ENCODE measurements at places on chromosomes 6 and 20. TPM values are rescaled to one million over a fixed set of nuclear protein-coding genes. Genes with fewer than 3 reads are reported as not detected.

EYS gene
- 0.27 TPM for total RNA-seq

OR2H2 gene
- not detected for total RNA-seq

HLA-DQA1 gene
- total RNA-seq: not detected

RSPO4 gene
- total RNA-seq: not detected

RWDD1 gene
- 44.2 TPM for total RNA-seq

CTCFL gene
- total RNA-seq: not detected

GRCh38 chr20:52130406-52130805, 61.2 kb downstream of the ZFP64 start:
- DNase-seq: peak; percentile 48

DNA sequence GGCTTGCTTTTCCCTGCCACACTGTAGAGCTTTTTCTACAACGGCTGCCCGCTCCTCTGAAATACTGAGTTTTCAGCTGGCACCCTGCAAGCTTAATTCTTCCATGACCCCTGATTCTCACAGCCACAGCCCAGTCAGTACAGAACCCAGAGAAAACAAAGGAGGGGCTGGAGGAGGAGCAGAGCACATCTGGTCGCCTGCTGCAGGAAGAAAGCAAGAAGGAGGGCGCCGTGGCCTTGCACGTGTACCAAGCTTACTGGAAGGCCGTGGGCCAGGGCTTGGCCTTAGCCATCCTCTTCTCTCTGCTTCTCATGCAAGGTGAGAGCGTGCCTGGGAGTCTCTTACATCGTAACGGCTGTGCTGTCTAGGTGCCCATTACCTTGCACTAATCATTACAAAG, 11.3 kb downstream of the DLK2 start:
- no peak for DNase-seq

- no peak for DNase-seq
These were observed 94.4 kb upstream of the ZNFX1 start for GRCh38 chr20:49372095-49372734.

DNA sequence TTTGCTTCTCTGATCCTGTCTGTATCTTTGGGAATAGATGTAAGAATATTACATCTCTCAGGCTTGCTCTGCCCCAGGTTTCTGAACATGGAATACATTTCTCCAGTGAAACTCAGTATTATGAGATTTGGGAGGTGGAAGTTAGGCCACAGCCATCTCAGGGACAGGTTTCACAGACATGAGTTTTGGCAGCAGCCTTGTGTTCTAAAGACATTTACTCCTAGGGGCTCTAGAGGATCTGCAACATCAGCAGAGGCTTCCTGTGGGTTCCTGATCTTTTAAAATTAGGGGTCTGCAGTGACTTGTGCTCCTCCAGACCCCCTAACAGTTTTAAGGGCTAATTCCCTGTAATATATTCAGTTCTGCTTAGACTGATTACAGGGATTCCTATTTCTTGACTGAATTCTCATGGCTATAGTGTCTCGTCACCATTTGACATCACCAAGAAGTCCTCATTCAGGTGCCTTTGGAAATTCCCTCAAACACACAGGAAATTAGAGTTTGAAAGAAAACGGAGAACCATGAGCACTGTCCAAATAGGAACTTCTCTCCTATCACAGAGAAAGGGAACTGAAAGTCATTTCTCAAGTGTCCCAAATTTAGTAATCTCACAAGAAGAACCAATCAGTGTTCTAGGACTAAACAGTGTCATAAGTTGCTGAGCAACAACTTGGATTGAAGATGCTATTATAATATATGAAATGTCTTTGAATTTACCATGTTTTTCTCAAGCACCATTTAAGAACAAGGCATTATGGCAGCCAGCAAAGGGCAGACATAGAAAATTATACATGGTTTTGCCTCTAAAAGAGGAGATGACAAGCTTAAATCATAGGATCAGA, 2.5 kb upstream of the HLA-DRA start:
- DNase-seq: peak; percentile 10

DNA sequence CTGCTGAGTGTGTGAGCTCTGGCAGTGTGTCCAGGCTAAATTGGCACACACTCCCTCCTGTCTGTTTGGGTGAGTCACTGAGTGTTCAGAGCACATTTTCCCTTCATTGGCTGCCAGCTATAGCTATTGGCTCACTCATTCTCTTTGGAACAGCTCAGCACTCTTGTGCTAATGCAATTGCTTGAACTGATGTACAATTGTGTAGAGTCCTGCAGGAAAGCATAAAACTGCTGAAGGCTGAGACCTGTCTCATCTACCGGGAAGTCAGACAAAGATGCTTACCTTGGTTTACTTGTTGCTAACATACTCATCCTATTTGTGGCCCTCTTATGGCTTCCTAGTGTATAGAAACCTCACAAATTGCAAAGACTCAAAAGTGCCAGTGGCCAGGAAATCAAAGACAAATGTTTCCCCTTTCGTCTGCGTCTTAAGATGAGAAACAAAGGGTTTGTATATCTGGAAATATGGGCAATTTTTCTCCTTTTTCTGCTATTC, 351.0 kb downstream of the BCKDHB start:
- DNase-seq: peak; percentile 94

- DNase-seq: no peak
These were observed 43.7 kb downstream of the THEMIS start for GRCh38 chr6:127857051-127857637.

DNA sequence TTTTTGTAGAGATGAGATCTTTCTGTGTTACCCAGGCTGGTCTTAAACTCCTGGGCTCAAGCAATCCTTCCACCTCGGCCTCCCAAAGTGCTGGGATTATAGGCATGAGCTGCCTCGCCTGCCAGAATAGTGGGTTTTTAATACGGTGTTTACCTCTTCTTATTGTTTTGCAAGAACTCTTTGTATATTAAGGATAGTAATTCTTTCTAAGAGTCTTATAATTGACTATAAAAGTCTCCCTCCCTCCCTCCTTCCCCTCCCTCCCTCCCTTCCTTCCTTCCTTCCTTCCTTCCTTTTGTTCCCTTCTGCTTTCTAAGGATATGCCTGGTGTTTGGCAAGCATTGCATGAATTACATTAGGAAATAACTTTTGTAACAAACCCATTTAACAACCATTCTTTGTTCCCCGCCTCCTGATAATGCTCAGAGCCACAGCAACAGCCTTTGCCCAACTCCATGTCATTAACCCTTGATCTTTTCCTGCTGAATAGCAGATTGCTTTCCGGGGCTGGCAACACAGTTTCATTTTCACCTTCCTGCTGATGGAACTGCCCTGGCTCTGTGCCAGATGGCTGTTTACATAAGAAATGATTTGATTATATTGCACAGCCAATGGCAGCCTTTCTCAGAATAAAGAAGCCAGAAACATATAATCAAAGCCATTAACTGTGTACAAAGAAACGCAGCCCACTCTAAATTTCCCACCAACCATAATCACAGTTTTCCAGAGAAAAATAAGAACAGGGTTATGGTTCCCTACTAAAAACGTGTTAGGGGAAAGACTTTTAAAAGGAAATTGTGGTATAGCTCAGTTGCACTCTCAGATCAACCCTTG, 143.7 kb upstream of the PTPN1 start:
- peak; percentile 86 for DNase-seq

GRCh38 chr6:53645859-53646258, 19.7 kb downstream of the KLHL31 start:
- DNase-seq: no peak
